ENCODE measurements at places on chromosomes 5 and 9. TPM values are rescaled to one million over a fixed set of nuclear protein-coding genes. Genes with fewer than 3 reads are reported as not detected.

DNA sequence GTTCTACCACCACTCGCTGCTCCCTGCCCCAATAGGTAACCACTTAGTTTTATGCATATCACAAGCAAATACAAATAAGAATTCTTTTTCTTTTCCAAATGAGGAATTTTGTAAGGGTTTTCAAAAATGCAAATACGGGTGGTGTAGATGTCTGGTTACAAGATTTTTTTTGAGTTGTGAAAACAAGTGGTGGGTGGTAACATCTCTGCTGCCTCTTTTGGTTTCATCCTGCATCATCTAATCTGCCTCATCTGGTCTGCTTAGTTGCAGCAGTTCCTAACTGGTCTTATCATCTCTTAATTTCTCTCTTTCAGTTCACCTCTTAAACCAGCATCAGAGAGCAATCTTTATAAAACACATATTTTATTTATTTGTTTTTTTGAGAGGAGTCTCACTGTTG, 5.3 kb downstream of the NFX1 start:
- H3K4me3 ChIP-seq = peak overlapping the region; percentile 60
- H3K36me3 ChIP-seq = peaks cover 77% of the 10 kb centered on the region
- no peak for DNase-seq
- H3K27ac ChIP-seq = peak overlapping the region; percentile 55
- H3K27me3 ChIP-seq = no peaks in the 10 kb centered on the region

DNA sequence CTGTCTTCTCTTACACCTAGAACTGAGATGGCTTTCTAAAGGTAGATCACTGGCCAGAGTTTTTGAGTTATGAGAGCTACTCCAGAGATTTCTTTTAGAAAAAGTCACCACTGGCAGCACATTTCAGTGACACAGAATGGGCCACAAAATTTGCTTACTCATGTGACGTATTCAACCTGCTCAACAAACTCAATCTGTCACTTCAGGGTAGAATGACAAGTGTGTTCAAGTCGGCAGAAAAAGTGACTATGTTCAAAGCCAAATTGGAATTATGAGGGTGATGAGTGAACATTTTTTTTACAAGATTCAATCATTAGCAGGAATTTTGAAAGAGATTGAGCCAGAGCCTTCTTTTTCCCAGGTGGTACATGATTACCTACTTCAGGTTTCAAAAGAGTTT, 46.5 kb downstream of the TAF11L14 start:
- no peaks in the 10 kb centered on the region for H3K36me3 ChIP-seq
- H3K27me3 ChIP-seq = no peaks in the 10 kb centered on the region
- H3K4me1 ChIP-seq = no peaks in the 10 kb centered on the region
- H3K27ac ChIP-seq = no peak overlapping the region
- no peak overlapping the region for H3K4me3 ChIP-seq

- peaks cover 29% of the 10 kb centered on the region for H3K36me3 ChIP-seq
- no peak for DNase-seq
- H3K4me1 ChIP-seq = peaks cover 60% of the 10 kb centered on the region
- peak overlapping the region; percentile 79 for H3K4me3 ChIP-seq
Measured at GRCh38 chr5:96962540-96962991, 26.7 kb downstream of the LNPEP start.

Gene FBP2
- total RNA-seq = not detected

Gene PDE4D
- total RNA-seq = 47.7 TPM

Gene LOX
- total RNA-seq = 0.05 TPM
